ENCODE measurements at places on chromosomes 3 and 15.

GRCh38 chr15:64990168-64990470 lies 405 bp upstream of the SPG21 start:
- DNase-seq: no peak

GRCh38 chr3:66425032-66425431 lies 75.8 kb downstream of the LRIG1 start:
- DNase-seq: no peak

DNA sequence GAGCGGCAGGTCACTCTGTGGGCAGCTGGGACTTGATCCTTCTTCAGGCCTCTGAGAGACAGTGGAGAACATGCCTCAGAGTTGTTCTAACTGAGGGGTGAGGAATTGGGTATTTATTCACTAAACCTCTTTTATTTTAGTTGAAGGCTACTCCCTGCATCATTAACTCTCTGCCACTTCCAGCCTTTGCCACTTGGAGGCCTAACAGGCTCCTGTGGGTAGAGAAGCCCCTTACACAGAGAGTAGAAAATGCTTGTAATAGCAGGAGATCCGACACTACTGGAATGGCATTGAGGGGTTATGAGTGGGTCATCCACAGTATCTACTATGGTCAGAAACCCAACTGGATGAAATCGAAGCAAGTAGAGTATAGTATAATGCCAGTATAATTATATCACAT lies 81.7 kb downstream of the RYR3 start:
- DNase-seq: no peak

- no peak for DNase-seq
Measured at GRCh38 chr3:72754582-72754981, 93.7 kb downstream of the SHQ1 start.

- no peak for DNase-seq
Measured at GRCh38 chr3:49994476-49994875, 54.5 kb downstream of the RBM6 start.

DNA sequence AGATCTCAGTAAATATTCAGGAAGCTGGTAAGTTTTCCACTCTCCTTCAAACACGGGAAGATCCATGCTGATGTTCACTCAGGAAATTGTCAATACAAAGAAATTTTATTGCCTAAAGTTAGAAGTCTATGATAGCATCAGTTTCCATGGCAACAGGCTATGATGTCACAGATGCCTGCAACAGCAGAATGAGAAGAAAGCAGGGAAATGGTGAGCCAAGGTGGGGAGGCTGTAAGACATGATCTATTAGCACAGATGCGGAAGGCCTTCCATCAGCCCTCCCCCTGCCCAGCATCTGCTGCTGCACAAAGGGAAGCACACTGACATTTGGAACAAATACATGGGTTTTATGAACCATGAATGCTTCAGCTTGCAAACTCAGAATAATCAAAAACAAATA lies 28.6 kb downstream of the EPHB1 start:
- DNase-seq: no peak

DNA sequence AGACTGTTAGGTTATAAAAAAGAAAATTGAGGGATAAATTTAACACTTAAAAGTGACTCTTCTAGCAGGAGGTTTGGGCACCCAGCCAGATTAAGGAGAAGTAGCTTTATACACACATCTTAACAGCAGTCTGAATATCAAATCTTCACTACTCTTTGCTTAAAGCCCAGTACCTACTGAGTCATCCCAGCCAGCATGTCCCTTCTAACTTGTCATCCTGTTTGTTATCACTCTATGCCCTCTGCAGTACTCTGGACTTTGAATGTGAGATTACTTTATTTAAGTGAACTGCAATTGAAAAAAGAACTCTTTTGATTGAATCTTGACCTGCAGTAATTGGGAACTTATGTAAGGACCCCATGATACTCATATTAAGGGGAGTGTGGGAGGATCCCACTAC lies 77.6 kb downstream of the FHIT start:
- peak; percentile 37 for DNase-seq

DNA sequence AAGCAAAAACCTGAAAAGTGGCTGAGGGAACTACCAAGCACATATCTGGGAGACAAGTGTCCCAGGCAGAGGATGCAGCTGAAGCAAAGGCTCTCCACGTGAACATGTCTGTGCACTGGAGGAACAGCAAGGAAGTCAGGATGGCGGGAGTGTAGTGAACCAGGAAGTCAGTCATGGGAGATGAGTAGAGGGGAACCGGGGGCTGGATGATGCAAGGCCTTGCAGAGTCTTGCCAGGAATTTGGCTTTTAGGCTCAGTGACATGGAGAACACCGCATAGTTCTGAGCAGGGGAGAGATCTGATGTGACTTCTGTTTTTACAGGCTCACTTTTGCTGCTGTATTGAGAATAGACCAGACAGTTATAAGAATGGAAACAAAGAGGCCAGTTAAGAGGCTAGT lies 19.0 kb downstream of the C2CD4A start:
- DNase-seq: no peak

Measured in astrocyte of the hippocampus (primary cell).